NCI-H446 treated with DMSO at 0.1 percent for 48 hours (cell line): ENCODE measurements at places on chromosomes 6 and 20.

- DNase-seq, result no peak
Measured at GRCh38 chr6:1291381-1291780, 20.5 kb upstream of the FOXQ1 start.

DNA sequence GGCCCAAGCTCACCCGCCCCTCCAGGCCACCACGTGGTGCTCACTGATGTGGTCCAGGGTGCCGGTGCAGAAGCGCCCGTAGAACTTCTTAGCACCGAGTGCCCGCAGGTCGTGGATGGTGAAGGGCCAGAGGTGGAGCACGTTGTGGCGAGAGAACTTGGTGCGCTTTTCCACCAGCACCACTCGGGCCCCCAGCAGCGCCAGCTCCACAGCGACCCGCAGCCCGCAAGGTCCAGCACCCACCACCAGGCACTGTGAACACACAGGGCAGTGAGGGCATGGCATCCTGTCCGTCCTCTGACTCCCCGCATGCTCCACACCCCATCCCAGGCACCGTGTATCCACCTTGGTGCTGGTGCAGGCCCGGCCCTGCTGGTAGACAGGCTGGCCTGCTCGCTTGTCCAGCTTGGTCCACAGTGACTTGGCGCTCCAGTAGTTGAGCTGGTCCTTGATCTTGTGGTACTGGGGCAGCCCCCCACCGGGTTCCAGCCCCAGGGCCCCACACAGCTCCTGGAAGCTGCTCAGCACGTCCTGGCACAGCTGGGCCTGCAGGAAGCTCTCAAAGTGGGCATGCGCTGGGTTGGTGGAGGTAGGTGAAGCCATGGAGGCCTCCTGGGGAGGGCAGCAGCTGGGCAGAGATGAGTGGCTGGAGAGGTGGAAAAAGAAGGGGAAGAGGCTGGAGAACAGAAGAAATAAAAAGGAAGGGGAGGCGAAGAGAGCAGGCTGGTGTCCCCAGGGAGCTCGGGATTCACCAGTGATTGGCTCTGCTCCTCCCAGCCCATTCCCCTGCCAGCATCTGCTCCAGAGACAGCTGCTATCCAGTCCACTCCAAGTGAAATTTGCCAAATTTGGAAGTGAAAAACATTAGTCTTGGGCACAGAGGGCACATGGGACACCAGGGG, 1.7 kb downstream of the MICAL1 start:
- peak; percentile 83 for DNase-seq

GRCh38 chr6:148128014-148128730, 214.5 kb upstream of the SASH1 start:
- no peak for DNase-seq

DNA sequence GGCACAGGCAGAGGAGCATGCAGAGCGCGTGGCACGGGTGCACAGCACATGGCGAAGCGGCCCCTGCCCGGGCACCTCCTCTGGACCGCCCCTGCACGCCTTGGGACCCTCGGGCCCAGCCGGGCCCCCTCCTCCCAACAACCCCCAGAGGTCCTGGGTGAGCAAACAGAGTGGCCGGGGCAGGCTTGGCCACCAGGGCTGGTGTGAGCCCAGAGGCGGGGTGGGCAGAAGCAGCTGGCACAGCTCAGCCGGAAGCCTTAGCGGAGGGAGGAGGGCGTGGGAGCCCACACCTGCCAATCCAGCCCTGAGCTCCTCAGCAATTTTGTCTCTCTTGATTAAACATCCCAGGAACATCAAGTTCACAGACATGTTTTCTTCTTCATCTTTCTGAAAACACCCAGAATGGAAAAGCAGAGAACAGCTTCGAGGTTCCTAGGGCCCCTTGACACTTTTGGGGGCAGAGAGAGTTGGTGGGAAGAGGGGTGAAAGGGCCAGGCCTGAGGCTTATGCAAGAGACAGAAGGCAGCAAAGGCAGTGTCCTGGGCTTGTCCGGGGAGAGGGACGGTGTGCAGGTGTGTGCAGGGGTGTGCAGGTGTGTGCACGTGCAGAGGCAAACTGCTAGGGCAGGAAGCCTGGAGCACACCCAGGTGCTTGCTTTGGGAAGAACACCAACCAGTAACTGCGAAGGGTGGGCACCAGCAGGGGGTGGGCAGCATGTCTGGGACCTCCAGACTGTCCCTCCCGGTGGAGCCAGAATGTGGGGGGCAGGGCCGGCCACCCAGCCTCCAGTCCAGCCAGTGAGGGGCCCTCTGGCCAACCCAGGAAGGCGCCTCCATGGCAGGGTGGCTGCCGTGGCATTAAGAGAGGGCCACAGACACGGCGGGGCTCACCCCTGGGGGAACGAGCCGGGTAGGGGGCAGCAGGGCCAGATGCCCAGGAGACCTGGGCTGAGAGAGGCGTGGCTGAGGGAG, 4.8 kb downstream of the HRH3 start:
- DNase-seq, result no peak

- peak; percentile 86 for DNase-seq
Measured at GRCh38 chr6:24079076-24079475, 46.9 kb upstream of the NRSN1 start.

DNA sequence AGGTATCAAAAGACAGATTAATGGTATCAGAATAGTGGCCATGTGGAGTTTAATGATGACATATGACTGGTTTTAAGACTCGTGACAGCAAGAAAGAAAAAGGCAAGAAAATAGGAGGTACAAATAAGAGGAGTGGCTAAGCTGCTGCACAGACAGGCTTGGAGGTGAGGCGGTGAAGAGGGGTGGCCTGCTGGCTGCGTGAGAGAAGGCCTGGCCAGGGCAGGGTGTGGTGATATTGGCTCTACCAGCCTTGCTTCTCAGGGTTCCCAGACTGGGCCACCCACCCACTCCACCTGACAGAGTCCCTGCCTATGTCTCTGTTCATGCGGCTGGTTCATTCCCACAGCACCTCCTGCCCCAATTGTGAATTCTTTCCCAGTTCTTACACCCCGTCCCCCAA, 106.7 kb downstream of the FOXC1 start:
- DNase-seq, result no peak

DNA sequence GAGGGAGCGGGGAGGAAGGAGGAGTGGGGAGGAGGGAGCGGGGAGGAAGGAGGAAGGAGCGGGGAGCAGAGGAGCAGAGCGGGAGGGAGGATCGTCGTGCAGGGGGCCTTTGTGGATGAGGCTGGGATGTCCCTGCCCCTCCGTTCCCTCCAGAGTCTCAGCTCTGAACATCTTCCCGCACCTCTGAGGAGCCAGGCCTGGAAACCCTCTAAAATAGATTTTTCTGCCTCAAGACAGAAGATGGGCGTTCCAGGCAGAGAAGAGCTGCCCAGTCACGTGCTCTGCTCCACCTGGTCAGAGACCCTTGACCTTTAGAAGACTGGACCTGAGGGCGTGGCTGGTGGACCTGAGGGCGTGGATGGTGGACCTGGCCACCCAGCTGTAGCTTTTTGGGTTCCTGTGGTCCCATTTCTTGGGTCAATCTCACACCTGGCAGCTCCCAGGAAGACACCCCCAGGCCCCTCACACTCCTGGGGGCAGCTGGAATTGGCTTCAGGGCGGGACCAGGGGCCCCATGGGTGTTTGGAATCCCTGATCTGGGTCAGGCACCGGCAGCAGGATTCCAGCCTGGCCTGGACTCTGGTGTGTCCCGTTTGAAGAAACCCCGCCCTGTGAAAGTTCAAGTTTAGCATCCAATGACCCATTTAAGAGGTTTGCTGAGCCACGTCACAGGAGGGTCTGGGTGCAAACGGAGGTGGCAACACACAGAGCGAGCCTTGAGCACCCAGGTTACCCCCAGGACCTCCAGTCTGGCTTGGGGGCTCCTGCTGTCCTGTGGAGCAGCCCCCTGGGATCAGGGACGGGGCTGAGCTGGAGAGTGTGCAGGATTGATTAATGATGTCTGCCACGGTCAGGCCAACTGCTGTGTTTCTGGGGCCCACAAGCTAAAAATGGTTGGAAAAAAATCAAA, 96.9 kb upstream of the BHLHE23 start:
- DNase-seq, result no peak
